ENCODE measurements at places on chromosomes 7 and 10.

DNA sequence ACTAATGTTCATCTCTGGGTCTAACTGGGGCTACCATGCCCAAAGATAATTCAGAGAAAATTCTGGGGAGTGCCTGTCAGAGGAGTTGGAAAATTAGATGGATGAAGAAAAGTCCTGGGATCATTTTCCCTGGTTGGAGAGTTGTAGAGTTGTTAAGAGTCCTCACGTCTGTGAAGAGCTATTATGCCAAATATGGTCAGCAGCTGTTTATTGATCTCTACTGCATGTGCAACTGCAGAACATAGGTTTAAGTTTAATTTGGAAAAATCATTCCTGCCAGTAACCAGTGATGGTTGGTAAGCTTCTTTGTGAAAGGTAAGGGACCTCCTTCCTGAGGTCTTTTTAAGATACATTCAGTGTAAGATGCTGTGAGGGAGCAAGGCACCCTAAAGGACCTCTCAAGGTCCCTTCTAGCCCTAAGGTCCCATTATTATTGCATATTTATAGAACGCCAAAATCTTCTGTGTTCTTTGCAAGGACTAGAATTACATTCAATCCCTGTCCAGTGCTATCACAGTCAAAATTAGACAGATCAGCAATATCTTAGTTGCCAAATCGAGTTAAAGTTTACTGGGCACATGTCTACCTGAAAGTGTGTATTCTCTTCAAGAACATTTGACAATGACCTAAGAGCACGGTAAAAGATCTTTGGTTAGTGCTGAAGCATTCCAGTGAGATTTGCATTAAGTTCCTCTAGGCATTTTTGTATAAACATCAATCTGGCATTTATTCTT is 62.7 kb downstream of the VTI1A start:
- DNase-seq, result no peak

DNA sequence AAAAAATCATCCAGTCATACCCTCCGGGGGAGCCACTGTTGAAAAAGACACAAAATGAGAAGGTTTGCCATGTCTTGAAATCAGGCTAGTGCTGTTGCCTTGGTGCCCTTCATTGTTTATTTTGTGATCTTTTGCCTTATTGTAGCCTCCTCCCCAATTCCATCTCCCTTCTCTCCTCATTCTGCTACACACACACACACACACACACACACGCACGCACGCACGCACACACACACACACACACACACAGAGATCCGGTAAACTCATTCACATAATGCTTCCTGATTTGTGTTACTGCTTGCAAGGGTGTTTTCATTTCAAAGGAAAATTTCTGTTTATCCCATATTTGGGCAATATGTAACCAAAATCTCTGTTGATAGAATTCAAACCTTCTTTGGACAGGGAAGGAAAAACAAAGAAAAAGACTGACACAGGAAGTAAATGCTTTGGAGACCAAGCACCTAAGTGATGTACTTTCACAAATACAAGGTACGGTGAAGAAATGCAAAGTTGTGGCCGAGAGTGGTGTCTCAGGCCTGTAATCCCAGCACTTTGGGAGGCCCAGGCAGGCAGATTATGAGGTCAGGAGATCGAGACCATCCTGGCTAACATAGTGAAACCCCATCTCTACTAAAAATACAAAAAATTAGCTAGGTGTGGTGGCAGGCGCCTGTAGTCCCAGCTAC is 141.1 kb upstream of the CDK13 start:
- no peak for DNase-seq

GRCh38 chr10:44991571-44991970 is 9.2 kb upstream of the ZNF22 start:
- DNase-seq, result no peak

DNA sequence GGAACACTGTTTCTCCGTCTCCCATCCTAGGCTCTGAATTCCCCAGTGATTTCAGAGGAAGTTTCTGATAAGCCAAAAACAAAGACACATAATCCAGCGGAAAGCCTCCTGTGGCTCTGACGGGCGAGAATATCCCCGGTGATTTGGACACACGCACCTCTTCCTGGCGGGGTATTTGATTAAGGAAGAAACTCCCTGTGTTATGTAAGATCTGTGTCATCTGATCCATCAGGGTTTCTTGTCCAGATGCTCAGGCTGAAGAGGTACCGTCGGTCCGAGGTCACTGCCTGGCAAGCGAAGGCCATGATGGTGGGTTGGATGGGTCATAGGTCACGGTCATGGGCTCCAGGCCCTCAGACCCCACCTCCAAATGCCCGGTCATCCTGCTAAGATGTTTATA is 39.6 kb upstream of the DNAJB6 start:
- no peak for DNase-seq

DNA sequence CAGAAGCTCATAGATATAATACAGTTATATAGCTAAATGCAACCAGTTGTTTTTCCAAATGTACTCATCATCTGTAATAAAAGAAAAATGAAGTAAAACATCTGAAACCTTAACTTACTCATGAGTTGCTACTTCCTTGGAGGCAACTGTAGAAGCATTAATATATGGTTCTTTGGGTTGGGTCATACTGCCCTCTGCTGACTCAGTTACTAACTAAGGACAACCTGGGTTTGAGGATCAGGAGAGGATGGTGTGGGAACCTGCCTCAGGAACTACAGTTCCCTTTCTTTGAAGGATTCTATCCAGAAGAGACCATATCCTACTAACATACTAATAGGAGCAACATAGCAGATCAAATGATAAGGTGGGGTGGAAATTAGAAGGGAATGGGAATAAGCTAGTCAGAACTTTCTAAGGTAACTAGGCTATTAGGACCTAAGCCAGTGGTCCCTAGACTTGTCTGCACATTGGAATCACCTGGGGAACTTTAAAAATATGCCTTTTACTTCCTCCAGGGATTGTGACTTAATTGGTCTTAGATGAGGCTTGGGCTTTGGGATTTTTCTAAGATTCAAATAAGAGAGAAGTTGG is 20.7 kb downstream of the COX15 start:
- DNase-seq, result no peak

DNA sequence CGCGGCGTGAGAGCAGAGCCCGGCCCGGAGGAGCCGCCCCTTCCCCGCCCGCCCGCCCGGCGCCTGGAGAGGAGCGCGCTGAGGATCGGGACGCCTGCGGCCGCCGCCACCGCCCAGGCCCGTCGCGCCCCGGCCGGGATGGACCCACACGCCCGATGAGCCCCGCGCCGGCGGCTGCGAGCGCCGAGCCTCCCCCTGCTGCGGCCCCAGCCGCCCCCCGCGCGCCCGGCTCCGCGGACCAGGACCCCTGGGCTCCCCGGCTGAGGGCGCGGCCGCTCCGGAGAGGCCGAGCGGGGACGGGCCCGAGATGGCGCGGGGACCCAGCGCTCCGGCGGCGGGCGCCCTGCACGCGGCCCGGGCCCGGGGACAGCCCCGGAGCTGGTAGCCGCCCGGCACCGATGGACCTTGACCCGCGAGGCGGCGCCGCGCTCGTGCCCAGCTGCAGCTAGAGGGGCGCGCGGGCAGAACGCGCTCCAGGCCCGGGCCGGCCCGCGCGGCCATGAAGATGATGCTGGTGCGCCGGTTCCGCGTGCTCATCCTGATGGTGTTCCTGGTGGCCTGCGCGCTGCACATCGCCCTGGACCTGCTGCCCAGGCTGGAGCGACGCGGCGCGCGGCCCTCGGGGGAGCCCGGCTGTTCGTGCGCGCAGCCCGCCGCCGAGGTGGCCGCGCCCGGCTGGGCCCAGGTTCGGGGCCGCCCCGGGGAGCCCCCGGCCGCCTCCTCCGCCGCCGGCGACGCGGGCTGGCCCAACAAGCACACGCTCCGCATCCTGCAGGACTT is 520 bp downstream of the FAM20C start:
- DNase-seq, result no peak

All from activated T-helper 1 cell treated with anti-CD3 and anti-CD28 coated beads, Interleukin-2, amount 50 U/mL, for 16 hours (primary cell).